T-helper 22 cell (primary cell): ENCODE measurements at places on chromosomes 2 and 18.

- DNase-seq, result no peak
Observed at GRCh38 chr2:134706587-134707329, 12.0 kb downstream of the TMEM163 start.

- DNase-seq, result no peak
Observed at GRCh38 chr2:56685205-56685604, 501.4 kb downstream of the CCDC85A start.

DNA sequence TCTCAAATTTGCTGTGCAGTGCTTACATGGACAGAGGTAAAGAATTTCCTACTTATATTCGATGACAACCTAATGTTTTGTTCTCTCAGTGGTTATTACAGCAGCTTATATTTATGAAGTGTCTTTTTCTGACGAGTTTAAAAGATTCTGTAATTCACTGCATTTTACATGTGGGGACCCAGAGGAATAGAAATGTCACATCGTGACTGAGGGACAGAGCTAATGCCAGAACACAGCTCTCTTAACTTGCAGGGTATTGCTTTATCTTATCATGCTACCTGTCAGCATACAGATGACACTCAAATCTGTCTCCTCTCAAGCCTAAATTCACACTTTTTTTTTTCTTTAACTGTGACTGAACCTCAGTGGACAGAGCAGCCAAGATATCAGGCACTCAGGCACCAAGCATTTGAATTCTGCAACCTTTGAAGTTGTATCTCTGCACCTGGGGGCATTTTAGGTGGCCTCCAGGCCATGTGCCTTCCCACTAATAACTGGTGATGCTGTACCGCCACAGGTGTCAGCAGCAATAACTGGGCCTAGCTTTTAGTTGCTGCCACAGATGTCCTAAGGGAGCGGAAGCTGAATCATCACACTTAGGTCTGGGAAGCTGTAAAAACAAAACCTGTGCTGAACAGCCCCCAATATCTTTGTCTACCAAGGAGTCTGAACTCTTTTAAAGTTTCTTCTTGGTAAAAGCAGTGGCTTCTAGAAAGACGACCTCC lies 315.8 kb upstream of the NRP2 start:
- DNase-seq, result no peak

- no peak for DNase-seq
Observed at GRCh38 chr18:58666176-58666575, 5.1 kb upstream of the MALT1 start.

GRCh38 chr2:136357007-136357380 lies 239.0 kb upstream of the CXCR4 start:
- DNase-seq, result no peak

- no peak for DNase-seq
Observed at GRCh38 chr2:220550995-220551700, 923.7 kb downstream of the SLC4A3 start.

GRCh38 chr18:80175451-80176204 lies 66.6 kb downstream of the ADNP2 start:
- DNase-seq, result no peak

GRCh38 chr18:13455960-13456481 lies 237.5 kb downstream of the LDLRAD4 start:
- no peak for DNase-seq
